SK-N-MC (cell line): ENCODE measurements at places on chromosomes 7 and 10.
A peak's percentile ranks its signal among the peaks of the same experiment; 100 is the strongest.

DNA sequence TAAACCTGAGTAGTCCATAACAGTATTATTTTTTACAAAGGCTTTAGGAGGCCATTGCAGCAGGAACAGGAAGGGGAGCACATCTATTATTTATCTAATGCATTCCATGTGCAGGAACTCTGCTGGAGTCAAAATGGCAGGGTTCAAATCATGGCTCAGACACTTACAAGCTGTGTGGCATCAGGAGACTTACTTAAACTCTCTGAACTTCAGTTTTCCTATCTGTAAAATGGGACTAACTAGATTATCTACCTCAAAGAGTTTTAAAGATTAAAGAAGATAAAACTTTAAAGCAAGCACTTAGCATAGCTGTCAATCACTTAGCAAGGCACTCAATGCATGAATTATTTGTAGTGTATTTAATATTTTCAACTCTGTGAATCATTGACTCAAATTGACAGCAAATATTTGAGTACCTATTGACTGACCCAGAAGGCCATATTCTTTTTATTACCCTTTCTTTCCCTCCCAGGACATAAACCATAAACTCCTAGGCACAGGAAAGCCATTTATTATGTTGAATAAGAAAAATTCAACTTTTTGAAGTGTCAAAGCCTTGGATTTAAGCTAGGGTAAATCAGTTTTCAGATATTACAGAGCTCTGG is 115.8 kb upstream of the FAM204A start:
- DNase-seq: no peak

- DNase-seq: no peak
These were observed 90.1 kb downstream of the PIP4K2A start for GRCh38 chr10:22624287-22624738.

- no peak for DNase-seq
These were observed 459 bp downstream of the CYCS start for GRCh38 chr7:25124465-25125136.

- peak; percentile 45 for DNase-seq
These were observed 510.0 kb downstream of the ANKRD7 start for GRCh38 chr7:118734541-118734940.

- no peak for DNase-seq
These were observed at the start of gene BLNK for GRCh38 chr10:96271016-96271815. TSS of gene BLNK (minus strand) at chr10:96271569. CDS start at chr10:96271398, 171 bp downstream.

GRCh38 chr7:136728945-136729344 is 139.5 kb upstream of the CHRM2 start:
- no peak for DNase-seq

GRCh38 chr10:653991-654646 is 35.3 kb downstream of the DIP2C start:
- DNase-seq: no peak

DNA sequence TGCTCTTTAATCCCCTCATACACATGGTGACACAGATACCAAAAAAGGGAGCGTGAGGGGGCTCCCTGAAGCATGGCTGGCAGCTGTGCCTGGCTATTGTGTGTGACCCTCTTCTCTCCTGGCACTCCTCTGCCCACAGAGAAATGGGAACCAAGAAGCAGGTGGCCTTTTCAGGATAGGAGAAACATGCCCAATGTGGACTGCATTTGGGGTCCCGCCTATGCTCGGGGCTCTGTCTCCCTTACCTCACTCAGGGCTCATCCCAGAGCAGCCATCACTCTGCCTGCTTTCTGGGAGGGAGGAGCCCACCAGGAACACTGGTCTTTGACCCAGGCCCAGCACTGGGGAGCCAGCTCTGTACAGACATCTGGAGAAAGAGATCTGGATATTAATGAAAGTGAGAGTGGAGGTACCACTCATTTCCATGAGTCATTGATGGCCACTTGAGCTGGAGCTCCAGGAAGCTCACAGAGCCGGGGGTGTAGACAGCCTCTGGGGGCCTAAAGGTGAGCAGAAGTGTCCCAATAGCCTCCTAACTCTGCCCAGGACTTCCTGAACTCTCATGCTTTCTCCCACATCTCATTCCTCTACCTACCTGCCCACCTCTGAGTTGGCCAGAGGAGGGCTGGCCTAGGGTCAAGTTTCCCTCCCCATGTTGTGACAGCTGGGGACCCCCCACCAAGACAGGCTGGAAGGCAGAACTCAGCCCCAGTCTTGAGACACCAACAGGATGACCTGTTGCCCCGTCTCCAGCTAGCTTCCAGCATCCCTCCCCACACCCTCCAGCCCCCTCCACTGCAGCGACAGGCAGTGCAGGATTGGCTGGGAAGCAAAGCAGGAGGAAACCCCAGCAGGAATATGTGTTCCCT is 42.6 kb downstream of the DRGX start:
- DNase-seq: no peak

- no peak for DNase-seq
These were observed 216.6 kb downstream of the TWIST1 start for GRCh38 chr7:18900803-18901202.

DNA sequence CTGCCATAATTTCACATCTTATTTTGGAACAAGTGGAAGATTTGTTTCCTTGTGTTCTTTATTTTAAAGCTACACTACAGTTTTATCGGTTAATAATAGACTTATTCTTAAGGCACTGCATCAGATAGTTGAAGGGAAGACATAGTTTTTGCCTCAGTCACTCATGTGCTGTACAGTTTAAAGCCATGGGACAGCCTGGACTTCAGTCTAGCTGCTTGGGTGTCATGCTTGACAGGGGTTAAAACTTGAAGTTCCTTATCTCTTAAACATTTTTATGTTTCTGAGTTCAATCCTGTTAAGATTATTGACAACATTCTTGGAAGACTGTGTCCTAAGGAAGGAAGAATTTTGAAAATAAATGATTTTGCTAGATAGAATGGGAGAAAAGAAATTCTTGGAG is 49.7 kb downstream of the PPP1R9A start:
- no peak for DNase-seq

DNA sequence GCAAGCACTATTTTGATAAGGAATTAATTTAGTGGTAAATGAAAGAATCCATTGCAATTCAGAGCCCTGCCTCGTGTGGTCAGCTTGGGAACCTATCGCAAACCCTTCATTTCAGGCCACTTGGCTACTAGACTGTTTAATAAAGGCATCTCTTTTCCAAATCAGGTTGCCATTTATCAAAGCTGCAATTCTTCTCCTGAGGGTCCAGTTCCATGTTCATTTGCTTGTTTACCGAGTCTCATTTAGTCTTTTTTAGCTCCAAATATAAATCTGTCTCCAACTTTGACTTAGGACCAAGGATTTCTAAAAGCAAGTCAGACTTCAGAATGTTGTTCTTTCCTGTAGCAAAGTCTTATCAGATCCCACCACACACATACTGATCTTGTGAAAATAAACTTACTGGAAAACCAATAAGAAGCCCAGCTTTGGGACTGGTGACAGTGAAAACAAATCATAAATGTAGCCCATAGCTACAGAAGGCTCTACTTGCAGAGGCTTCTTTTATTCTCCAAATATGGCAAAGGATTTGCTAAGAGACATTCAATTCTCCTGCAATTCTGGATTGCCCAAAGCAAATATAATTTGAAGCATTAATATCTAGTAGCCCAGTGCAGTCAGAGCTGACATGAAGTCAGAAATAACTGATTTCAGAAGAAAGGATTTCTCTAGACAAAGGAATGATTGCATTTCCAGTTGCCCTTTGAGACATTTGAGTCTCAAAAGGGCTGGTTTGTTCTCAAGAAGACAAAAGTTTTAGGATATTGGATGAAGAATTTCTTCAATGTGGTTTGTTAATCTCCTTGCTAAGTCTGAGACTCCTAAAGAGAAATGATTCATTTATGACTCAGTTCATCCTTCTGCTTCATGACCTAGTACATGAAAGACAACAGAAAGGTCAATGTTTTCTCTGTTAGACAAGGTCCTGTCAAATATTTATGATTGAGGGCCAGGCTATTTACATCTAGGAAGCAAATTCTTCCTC is 28.0 kb downstream of the PPP1R3C start:
- no peak for DNase-seq

DNA sequence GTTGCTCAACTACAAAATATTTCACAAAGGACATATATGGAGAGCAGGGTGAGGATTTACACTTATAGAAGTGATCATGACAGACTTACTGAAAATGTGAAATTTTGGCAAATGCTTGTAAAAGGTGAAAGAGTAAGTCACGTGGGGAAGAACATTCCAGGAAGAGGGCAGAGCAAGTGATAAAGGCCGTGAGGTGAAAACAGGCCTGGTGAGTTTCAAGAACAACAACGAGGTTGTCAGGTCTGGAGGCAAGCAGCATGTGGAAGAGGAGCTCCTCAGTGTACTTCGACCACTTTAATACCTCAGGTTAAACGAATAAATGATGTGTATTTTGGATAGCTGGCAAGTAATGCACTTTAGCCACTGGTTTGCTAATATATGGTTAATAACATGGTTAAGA is 706.7 kb downstream of the PCDH15 start:
- DNase-seq: no peak

DNA sequence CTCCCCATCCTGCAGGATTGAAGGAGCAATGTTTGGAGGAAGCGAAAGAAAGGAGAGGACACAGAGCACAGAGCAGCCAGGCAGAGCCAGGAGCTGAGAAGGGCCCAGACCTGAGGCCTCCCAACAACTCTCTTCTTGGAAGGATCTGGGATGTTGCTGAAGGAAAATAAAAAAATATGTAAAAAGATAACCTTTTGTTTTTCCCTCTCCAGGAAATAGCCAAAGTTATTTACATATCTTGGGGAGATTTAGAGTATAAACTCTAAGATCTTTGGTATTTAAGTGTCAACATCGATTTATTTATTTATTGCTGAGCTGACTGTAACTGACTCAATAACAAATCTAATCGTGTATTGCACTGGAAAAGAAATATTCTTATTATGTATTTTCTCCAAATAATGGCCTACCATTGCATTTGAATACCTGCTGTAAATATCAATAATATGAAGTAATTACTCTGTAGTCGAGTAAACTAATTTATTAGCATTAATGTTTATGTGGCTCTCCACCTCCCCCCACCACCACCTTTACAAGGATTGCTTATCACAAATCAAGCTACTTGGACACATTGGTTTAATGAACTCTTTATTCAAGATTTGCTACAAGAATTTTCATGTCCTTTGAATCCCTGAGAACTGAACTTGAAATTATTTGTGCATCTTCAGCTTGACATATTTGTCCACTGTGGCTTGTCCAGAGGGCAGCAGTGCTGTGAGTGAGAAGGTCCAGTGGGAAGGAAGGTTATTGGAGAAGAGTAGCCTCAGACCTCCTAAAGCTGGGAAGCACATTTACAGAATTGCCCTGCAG is 1.8 kb upstream of the HOXA11 start:
- no peak for DNase-seq

- peak; percentile 5 for DNase-seq
These were observed 40.5 kb downstream of the PRSS2 start for GRCh38 chr7:142811154-142811737.

DNA sequence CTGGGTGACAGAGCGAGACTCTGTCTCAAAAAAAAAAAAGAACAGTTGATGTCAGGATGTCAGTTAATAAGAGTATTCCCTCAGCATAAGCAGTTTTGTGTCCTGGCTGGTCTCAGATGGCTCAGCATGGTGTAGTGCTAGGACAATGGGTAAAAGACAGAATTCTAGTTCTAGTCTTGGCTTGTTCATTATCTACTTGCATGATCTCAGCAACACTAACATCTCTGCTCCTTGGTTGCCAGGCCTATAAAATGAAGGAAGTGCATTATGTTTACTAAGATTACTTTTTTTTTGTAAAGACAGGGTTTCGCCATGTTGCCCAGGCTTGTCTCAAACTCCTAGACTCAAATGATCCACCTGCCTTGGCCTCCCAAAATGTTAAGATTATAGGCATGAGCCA is 84.3 kb upstream of the SP8 start:
- no peak for DNase-seq

GRCh38 chr10:62237506-62237905 is 31.1 kb downstream of the RTKN2 start:
- DNase-seq: no peak

DNA sequence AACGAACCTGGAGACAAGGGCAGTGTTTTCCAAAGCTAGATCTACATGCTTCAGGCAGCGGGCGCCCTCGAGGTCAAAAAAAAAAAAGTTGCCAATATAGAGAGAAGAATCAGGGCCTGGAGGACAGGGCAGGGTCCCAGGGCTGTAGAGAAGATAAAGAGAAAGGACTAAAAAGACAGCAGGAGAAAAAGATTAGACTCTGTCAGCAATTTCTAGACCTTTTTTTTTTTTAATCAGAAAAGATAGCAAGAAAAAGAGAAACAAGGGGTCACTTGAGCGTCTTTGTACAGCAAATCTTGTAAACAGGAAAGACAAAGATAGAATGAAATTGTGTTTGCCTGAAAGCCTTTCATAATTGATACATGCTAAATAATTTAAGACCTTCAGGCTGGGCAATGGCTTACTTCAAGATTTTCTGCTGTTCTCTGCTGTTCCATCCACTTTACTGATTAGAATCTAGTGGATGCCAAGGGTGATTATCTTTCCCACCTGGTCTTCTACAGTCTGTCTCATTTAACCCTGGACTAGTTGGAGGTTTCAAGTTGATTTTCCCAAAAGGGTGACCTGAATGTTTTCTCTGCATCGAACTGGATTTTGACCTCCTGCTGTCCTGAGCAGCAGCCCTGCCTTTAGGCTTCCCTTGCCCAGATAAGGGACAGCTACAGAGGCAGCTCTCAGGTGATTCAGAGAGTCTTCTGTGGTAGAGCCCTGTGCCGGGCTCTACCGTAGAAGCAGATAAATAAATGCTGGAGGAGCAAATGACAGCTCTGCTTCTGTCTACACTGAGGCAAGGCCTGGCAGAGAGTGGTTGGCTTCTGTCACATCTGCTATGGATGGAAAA is 5.1 kb downstream of the LMOD2 start:
- DNase-seq: no peak

- DNase-seq: no peak
These were observed 178.6 kb downstream of the EMX2 start for GRCh38 chr10:117720931-117721835.

DNA sequence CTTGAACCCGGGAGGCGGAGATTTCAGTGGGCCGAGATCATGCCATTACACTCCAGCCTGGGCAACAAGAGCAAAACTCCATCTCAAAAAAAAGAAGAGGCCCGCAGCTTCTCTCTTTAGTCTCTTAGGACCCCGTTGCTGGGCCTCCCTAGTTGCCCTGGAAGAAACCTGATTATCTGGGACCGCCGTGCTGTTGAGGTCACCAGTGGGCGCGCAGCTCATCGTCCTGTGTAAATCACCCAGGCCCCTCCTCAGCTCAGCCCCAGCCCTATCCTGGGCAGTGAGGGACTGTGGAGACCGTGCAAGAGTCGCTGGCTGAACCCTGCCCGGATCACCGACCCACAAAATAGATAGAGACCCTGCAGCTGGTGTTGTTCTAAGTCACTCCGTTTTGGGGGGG is 85.0 kb downstream of the UNCX start:
- no peak for DNase-seq

- no peak for DNase-seq
These were observed 6.6 kb upstream of the CUZD1 start for GRCh38 chr10:122852261-122852660.

DNA sequence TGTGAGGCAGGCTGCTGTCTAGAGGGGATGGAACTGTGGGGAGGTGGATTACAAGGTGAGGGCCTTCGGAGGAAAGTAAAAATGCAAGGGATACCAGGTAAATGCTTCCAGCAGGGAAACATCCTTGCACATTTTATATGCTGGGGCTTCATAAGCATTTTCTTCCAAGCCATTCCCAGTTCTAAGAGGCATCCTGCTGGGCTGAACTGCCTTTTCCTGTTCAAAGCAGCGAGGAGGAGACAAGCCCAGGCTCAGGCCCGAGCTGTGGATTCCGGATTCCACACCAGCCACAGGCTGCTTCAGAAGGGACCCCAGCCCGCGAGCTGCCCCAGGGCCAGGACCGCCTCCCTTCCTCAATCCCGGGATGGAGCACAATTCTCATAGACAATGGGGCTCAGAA is 249.7 kb downstream of the TNS3 start:
- no peak for DNase-seq

GRCh38 chr7:133077394-133077793 is 4.5 kb downstream of the CHCHD3 start:
- DNase-seq: no peak
